ENCODE measurements at places on chromosomes 12 and 14.
A peak's percentile ranks its signal among the peaks of the same experiment; 100 is the strongest.

DNA sequence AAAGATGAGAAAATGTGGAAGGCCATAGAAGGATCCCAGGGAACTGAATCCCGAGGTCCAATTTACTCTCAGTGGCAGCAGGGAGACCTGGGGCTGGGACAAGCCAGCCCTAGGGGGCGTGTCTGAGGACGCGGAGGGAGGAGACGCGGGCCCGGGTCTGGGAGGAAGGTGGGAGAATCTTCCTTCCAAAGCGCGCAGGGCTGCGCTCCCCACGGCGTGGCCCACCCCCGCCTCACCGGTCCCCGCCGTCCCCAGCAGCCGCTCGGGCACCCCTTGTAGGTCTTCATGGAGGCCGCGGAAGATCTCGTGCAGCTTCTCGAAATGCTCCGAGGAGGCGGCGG lies 323 bp downstream of the VTI1B start:
- DNase-seq = peak; percentile 11

DNA sequence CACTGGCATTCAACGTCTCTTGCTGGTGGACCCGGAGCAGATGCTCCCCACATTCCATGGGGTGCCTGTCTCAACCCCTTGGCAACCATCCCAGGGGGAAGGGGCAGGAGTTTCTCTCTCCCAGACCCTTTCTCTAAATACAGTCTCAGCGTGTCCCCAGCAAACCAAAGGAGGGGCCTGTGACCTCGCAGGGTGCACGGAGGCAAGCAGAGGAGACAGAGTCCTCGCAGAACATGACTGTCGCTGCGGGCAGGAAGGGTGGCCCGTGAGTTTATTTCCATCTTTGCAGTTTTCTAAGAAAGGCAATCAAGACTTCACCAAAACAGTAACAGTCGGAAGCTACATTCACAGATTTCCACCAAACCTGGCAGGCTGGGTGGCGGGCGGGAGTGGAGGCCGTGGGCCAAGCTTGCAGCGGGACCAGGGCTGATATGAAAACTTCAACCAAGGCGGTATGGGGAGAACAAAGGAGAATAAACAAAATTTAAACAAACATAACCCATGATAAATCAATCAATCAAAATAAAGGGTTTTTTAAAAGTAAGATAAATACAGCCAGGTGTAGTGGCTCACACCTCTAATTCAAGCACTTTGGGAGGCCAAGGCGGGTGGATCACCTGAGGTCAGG lies 18.6 kb downstream of the BRF1 start:
- DNase-seq = no peak

GRCh38 chr14:24665440-24665991 lies 31.5 kb upstream of the GZMB start:
- DNase-seq = no peak

DNA sequence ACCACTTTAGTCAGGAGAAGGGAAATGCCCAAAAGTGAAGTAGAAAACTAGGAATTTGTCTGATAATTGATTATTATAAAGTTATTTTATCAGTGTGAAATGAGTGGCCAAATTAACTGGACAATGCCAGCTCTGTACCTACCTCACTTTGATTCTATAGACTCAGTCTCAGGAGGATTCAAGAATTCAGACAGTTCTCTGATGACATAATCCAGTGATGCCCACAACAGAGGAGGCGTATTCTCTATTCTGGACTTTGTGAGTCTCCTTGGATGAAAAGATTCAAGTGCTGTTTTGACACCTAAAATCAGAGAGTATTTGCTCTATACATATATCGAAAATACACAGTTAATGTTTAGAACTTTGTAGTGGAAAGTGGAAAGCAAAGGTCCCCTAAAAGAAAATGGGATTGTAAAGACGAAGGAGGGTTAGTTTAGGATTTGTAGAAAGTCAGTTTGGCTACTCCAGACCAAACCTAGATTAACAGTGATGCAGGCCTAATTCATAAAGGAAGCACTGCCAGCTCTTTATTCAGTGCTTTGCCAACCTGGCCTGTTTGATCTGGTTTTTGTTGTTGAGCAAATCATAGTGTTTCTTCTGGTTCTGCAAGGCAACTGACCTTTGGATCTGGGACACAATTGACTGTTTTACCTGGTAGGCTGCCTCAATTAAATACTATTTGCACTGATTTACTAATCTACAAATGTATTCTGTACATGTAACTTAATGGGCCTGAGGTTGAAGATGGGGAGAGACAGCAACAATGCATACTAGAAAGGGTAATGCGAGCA lies 67.4 kb downstream of the DAD1 start:
- no peak for DNase-seq

GRCh38 chr12:18640321-18640955 lies 97.4 kb downstream of the PLCZ1 start:
- DNase-seq = no peak

GRCh38 chr12:67391034-67391433 lies 121.9 kb downstream of the CAND1 start:
- no peak for DNase-seq

GRCh38 chr12:23640754-23641153 lies 308.7 kb downstream of the SOX5 start:
- no peak for DNase-seq

DNA sequence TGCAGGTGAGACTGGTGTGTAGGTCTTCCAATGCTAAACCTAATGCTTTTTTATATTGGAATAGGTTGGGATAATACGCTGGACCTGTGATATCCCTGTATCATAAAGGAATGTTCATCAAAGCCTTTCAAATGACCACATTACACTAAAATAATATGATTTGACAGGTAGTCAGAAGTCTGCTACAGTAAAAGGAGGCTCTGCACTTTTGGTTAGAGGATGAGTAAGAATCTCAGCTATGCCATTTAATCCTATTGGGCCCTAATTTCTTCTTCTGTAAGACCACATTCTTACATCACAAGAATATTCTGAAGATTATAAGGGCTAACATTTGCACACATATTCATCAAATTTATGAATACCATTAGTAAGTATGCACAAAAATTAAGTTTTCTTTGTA lies 250.5 kb upstream of the FLRT2 start:
- no peak for DNase-seq

DNA sequence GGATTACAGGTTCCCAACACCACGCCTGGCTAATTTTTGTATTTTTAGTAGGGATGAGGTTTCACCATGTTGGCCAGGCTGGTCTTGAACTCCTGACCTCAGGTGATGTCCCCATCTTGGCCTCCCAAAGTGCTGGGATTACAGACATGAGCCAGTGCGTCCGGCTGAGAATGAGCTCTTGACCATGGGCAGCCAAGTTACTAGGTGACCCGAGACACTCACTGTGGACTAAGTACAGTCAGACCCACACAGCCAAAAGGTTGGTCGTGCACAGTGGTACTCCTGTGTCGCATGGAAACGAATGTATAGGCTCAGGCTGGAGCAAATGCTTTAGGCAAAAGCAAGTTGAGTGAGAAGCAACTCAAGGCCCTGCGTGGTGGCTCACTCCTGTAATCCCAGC lies 21.0 kb downstream of the DLK1 start:
- no peak for DNase-seq

DNA sequence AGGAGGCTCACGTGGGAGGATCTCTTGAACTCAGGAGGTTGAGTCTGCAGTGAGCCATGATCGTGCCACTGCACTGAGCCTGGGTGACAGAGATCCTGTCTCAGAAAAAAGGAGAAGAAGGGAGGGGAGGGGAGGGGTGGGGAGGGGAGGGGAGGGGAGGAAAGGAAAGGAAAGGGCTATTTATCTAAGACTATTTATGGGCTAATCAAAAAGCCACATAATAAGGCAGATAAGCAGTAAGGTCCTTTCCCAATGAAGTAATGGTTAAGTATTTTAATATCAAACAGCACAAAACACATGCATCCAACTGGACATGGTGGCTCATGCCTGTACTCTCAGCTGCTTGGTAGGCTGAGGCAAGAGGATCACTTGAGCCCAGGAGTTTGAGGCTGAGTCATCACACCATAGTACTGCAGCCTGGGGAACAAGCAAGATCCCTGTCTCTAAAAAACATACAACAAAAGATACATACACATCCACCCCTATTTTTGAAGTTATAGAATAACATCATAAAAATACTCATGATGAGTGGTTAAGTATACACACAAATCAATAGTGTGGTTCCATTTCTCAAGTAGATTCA lies 9.7 kb downstream of the PAWR start:
- no peak for DNase-seq

DNA sequence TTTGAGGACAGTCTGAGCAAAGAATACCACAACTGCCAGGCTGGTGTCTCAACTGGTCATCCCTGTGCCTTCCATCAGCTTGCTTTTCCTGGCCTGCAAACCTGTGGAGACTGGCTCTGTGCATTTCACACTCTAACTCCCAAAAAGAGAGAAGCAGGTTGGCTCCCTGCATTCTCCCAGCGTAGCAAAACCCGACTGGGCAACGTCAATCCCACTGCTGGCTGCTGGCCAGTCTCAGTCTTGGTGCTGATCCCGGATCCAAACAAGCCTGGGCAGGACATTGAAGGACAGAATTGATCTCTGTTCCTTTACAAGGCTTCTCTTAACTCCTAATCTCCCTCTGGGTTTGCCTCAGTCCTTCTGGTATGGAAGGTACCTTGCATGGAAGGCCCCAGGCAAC lies 65.4 kb downstream of the FZD10 start:
- no peak for DNase-seq

- DNase-seq = no peak
Observed at GRCh38 chr12:93032758-93033157, 103.7 kb upstream of the EEA1 start.

- DNase-seq = no peak
Observed at GRCh38 chr12:91818227-91819131, 327.2 kb downstream of the BTG1 start.

- DNase-seq = no peak
Observed at GRCh38 chr12:26715232-26715631, 117.8 kb downstream of the ITPR2 start.

- DNase-seq = no peak
Observed at GRCh38 chr14:33676135-33676566, 274.7 kb downstream of the EGLN3 start.

DNA sequence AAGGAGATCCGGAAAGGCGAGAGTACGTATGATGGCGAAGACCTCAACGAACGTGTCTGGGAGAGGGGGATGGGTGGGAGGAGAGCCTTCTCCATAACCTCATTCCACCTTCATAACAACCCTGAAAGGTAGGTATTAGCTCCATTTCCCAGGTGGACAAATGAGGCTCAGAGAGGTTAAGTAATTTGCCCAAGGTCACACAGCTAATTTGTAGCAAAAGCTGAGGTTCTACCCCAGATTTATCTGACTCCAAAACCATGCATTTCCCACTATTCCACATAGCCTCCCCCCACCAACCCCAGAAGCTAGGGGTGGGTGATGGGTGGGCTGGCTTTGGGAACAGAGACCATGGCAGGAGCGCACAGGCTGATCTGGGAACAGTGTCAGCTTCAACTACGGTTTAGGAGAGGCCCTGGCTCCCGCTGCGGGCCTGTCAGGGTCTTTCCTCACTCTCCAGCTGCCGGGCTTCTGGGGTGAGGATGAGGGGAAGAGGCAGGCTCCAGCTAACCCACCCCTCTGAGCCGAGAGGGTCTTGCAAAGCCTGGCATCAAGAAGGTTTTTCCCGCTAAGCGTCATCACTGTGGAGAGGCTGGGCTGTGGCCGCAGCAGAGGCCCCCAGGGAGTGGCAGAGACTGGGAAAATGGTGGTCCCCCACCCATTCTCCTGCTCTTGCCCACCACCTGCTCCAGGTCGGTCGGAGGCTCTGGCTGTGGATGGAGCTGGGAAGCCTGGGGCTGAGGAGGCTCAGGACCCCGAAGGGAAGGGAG lies 8.9 kb downstream of the CHGA start:
- DNase-seq = no peak

DNA sequence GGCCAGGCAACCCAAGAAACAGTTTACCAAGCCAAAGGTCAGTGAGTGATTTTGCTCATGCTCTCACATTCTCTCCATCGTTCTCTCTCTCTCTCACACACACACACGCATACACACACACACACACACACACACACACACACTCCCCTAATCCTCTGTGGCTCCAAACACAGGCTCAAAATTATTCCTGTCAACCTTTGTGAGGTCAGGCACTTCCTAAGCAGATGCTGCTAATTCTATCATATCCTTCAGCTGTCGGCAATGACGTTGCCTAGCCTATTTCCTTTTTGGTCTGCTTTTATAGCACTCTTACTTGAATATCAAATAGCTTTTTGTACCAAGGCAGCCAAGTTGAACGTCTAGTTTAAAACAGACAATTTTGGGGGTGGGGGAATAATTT lies 98.9 kb upstream of the EGLN3 start:
- no peak for DNase-seq

DNA sequence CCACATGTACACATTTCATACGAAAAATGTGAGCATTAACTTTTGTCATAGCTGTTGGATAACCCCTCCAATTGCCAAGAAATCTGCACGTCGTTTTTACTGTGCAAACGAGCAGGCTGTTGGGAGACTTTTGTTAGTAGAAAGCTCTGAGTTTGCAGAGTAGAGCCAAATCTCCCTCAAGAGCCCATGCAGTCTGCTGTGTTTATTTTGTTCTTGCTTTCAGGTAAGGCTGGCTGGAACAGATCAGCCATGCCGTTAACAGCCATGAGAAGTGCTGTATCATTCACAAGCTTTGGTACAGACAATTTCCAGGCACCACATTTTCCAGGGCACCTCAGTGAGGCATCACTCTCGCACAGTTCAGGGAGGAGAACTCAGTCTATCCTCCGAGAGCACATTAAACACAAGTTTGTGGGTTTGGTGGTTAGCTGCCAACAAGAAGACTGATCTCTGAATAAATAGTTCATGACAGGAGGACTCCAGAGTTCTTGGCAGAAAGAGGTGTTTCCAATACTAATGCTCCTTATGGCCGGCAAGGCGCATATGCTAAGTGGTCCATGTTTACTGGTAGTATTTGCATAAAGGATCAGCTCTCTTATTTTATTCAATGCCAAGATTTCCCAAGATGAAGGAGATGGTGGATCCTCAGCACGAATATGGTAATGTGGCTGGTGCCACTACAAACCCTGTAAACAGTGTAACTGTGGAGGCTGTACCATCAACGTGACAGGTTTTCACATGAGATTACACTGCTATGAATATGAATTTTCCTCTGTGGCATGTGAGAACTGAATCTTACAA lies 30.3 kb upstream of the PELI2 start:
- no peak for DNase-seq

DNA sequence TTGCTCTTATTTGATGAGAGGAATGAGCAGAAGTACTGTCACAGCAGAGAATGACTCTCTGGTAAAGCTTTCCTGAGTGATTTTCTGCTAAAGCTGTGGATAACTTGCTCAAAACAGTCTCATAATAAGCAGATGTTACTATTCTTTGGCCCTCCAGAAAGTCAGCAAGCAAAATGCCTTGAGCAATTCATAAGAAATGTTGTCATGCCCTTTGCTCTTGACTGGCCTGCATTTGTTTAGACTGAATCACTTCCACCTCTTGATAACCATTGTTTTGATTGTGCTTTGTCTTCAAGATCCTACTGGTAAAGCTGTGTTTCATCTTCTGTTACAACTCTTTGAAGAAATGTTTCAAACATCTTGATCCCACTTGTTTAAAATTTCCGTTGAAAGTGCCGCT lies 457.9 kb upstream of the FOXG1 start:
- DNase-seq = no peak

GRCh38 chr12:115799610-115800009 lies 477.9 kb downstream of the MED13L start:
- no peak for DNase-seq

- DNase-seq = no peak
Observed at GRCh38 chr14:63901434-63902085, 48.8 kb downstream of the SYNE2 start.

- DNase-seq = no peak
Observed at GRCh38 chr12:10690906-10691305, 17.1 kb upstream of the STYK1 start.

Data from stimulated activated CD8-positive, alpha-beta memory T cell treated with anti-CD3 and anti-CD28 coated beads, Interleukin-7, amount 100 ng/mL, for 24 hours (primary cell).